ENCODE measurements at places on chromosomes 1 and 21. TPM values are rescaled to one million over a fixed set of nuclear protein-coding genes. Genes with fewer than 3 reads are reported as not detected.

DNA sequence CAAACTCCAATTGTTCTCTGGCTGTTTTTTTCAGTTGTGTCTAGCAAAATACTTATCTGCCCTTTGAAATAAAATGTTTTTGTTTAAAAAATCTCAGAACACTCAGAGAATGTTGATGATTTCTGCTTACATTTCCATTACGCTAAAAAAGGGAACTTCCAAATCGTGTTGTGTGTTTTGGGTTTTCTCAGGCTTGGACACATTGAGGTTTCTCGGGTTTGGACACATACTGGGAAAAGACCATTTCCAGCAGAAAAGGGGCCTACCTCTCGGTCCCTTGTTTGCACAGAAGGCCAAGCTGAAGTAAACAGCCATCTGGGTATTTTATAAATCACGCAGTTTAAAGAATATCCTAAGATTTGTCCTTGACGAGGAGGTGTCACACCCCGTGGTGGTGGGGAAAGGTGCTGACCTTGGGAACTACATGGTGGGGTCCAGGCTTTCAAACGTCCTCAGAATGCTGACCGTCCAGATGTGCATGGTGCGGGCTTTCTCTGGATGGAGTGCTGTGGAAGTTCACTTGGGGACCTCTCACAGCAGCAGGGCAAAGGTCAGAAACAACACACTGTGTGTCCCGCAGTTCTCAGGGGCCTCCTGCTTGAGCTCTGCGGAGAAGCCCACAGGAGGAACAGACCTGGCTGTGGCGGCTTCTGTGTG lies 67.8 kb downstream of the SLC37A1 start:
- no peak overlapping the region for H3K27ac ChIP-seq
- H3K4me3 ChIP-seq, result no peak overlapping the region
- H3K27me3 ChIP-seq, result no peaks in the 10 kb centered on the region
- H3K36me3 ChIP-seq, result peaks cover 5% of the 10 kb centered on the region
- H3K4me1 ChIP-seq, result no peaks in the 10 kb centered on the region

UBL4B gene
- not detected for total RNA-seq

GRCh38 chr1:16164213-16165072 lies 8.6 kb upstream of the EPHA2 start:
- no peaks in the 10 kb centered on the region for H3K36me3 ChIP-seq
- H3K27ac ChIP-seq, result no peak overlapping the region
- peaks cover 49% of the 10 kb centered on the region for H3K4me1 ChIP-seq
- no peak overlapping the region for H3K4me3 ChIP-seq

SH3BP5L gene
- total RNA-seq, result 16.2 TPM

- DNase-seq, result no peak
- no peaks in the 10 kb centered on the region for H3K27me3 ChIP-seq
These were observed 36.5 kb downstream of the GPSM2 start for GRCh38 chr1:108913105-108913948.

- H3K4me3 ChIP-seq, result no peak overlapping the region
- H3K4me1 ChIP-seq, result no peaks in the 10 kb centered on the region
- H3K27ac ChIP-seq, result no peak overlapping the region
- DNase-seq, result peak; percentile 8
These were observed 119.7 kb downstream of the ZNF281 start for GRCh38 chr1:200290010-200290685.

- H3K36me3 ChIP-seq, result no peaks in the 10 kb centered on the region
- no peak for DNase-seq
- peaks cover 1% of the 10 kb centered on the region for H3K27me3 ChIP-seq
- no peaks in the 10 kb centered on the region for H3K4me1 ChIP-seq
These were observed 1192.1 kb upstream of the B3GALT2 start for GRCh38 chr1:194378517-194378916.

- H3K36me3 ChIP-seq, result no peaks in the 10 kb centered on the region
- H3K4me3 ChIP-seq, result no peak overlapping the region
- H3K27ac ChIP-seq, result no peak overlapping the region
- H3K4me1 ChIP-seq, result peaks cover 2% of the 10 kb centered on the region
- DNase-seq, result no peak
- no peaks in the 10 kb centered on the region for H3K27me3 ChIP-seq
These were observed 13.0 kb upstream of the LDLRAP1 start for GRCh38 chr1:25530186-25531081.

- H3K4me3 ChIP-seq, result no peak overlapping the region
- H3K36me3 ChIP-seq, result no peaks in the 10 kb centered on the region
- H3K27ac ChIP-seq, result no peak overlapping the region
- peaks cover 49% of the 10 kb centered on the region for H3K27me3 ChIP-seq
- no peaks in the 10 kb centered on the region for H3K4me1 ChIP-seq
These were observed 159.0 kb upstream of the ZC3H12A start for GRCh38 chr1:37315371-37315846.

DNA sequence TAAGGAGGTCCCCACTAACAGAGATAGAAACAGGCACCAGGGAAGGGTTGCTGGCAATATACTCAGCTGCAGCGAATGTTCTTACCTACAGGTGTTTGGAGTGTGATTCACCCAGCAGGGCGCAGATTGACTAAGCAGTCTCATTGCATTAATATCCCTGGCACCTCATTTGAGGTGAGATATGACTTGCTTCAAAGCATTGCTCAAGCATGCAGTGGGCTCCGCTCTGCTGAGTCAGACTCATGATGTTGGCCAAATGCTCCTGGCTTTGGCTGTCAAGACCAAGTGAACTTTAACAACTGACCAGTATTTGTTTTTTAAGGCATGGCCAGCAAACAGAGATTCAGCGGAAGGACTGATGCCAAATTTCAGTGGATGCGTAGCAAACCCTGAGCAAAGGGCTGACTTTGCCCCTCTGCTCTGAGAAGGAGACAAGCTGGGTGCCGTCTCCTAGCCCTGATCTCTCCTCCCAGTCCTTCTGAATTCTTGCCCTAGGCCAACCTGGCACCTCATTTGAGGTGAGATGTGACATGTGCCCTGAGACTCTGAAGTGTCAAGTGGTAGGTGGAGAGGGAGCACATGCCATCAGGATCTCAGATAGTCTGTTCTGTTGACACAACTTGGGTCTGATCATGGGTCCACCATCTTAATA lies 187.1 kb upstream of the COA6 start:
- DNase-seq, result peak; percentile 13
- H3K27me3 ChIP-seq, result peaks cover 27% of the 10 kb centered on the region
- no peaks in the 10 kb centered on the region for H3K4me1 ChIP-seq
- H3K36me3 ChIP-seq, result no peaks in the 10 kb centered on the region
- H3K27ac ChIP-seq, result no peak overlapping the region

DNA sequence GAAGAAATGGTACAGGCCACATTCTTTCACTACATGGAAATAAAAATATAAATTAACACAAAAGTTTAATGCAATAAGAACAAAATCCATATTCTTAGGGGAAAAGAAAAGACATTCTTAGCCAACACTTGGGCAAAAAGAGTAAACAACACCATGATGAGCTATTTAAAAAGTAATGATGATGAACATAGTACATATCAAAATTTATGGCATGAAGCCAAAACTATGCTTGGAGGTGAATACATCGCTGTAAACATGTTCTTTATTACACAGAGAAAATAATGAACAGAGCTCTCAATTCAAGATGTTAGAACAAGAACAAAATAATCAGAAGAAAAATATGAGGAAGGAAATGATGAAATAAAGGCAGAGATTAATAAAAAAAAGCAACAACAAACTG lies 158.2 kb downstream of the ZSCAN20 start:
- H3K36me3 ChIP-seq, result no peaks in the 10 kb centered on the region
- H3K27me3 ChIP-seq, result peaks cover 33% of the 10 kb centered on the region
- no peaks in the 10 kb centered on the region for H3K4me1 ChIP-seq
- H3K4me3 ChIP-seq, result no peak overlapping the region
- no peak for DNase-seq

SGIP1 gene
- not detected for total RNA-seq

GRCh38 chr1:97457446-97458089 lies 463.3 kb downstream of the DPYD start:
- H3K4me3 ChIP-seq, result no peak overlapping the region
- no peak overlapping the region for H3K27ac ChIP-seq
- H3K36me3 ChIP-seq, result no peaks in the 10 kb centered on the region
- no peaks in the 10 kb centered on the region for H3K27me3 ChIP-seq

DNA sequence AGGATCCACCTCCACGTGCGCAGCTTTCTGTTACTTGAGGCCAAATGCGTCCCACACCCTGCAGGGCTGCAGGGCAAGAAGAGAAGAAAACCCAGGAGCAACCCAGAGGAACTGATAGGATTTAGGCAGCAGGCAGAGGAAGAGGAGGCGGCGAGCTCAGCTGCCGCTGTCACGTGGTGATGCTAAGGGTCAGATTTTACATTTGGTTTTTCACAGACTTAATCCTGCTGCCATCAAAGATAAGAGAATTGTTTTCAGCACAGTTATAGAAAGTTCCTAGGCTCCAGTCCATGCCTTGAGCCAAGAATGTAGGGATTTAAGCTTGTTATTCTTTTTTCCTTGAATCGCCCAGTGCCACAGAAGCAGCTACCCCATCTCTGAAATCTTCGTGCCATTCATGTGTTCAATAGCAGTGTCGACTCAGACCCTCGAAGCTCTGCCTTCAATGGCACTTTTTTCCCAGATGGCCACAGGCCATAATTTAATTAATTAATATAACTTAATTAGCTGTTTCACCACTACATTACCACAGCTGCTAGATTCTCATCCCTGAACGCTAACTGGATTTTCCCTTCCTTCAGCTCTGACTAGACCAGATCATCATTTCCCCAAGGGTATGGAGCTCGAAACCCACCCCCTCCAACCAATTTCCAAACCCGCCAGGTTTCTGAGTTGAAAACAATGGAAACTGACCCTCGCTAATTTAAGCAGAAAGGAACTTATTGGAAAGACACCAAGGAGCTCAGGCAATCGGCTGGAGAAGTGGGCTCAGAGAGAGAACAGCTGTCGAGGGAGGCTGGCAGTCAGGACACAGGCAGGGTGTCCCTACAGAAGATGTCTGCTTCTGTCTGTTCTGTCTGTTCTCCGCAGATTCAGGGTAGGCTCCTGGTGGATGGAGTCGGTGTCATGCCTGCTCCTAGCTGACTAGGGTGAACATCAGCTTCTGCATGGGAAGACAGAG lies 36.2 kb downstream of the LDLRAP1 start:
- H3K4me3 ChIP-seq, result no peak overlapping the region
- peaks cover under 1% of the 10 kb centered on the region for H3K4me1 ChIP-seq
- no peaks in the 10 kb centered on the region for H3K36me3 ChIP-seq
- H3K27ac ChIP-seq, result no peak overlapping the region

OR2T2 gene
- total RNA-seq, result not detected

DNA sequence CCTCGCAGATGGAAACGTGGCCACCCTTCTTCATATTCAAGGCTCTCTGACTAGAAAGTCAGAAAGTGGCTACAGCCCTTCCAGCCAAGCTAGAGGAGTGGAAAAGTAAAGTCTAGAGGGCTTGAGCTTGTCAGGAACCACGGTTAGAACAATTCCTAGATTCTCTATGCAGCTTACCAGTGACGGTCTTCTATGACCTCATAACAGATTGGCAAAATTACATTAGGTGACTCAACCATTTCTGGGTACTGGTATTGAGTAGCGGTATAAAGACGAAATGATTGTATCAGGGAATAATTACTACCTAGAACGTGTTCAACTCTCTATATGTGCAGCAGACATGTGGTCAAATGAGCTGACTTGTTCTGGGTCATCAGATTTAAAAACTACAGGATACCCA lies 155.0 kb upstream of the RUNX1 start:
- no peak overlapping the region for H3K4me3 ChIP-seq
- no peaks in the 10 kb centered on the region for H3K27me3 ChIP-seq
- peaks cover 29% of the 10 kb centered on the region for H3K4me1 ChIP-seq

- H3K4me1 ChIP-seq, result no peaks in the 10 kb centered on the region
- no peak for DNase-seq
These were observed 94.6 kb upstream of the SLC44A3 start for GRCh38 chr1:94725566-94725965.

- H3K27ac ChIP-seq, result no peak overlapping the region
- DNase-seq, result no peak
- no peak overlapping the region for H3K4me3 ChIP-seq
- peaks cover 29% of the 10 kb centered on the region for H3K4me1 ChIP-seq
These were observed 39.2 kb downstream of the MAB21L3 start for GRCh38 chr1:116150368-116150767.

SNIP1 gene
- 21.8 TPM for total RNA-seq

- no peaks in the 10 kb centered on the region for H3K4me1 ChIP-seq
- peaks cover 9% of the 10 kb centered on the region for H3K36me3 ChIP-seq
- H3K27ac ChIP-seq, result no peak overlapping the region
- no peaks in the 10 kb centered on the region for H3K27me3 ChIP-seq
- H3K4me3 ChIP-seq, result no peak overlapping the region
- DNase-seq, result no peak
These were observed 18.8 kb downstream of the RALGPS2 start for GRCh38 chr1:178743801-178744200.

UBQLN4 gene
- total RNA-seq, result 39.8 TPM

DNA sequence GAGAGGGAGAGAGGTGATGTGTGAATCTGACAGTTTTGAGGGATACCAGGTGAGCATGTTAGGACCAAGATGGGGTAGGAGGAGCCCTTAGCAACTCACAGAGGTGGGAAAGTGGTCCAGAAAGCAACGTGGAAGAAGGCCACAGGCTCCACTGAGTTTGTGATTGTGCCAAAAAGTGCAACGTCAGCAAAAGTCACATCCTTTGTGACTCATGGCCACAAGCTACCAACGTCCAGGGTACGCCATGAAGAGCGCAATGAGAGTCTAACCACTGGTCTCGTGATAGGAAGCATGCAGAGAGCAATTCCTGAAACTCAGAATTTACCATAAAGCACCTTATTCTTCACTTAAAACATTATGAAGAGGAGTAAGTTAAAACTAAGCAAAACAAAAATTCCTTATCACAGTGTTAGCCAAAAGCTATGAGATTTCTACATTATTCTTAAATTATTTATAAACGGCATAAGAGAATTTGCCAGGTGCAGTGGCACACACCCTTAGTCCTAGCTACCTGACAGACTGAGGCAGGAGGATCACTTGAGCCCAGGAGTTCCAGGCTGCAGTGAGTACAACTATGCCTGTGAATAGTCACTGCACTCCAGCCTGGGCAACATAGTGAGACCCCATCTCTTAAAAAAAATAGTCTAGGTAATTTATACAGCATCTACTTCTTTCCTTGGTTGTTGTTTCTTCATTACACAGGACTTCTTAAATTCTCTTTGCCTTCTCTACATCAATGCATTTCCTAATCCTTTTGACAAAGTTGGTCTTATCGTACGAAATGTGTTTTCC lies 55.2 kb downstream of the COLGALT2 start:
- no peaks in the 10 kb centered on the region for H3K4me1 ChIP-seq
- no peak overlapping the region for H3K4me3 ChIP-seq
- no peak for DNase-seq
- H3K27me3 ChIP-seq, result no peaks in the 10 kb centered on the region
- no peak overlapping the region for H3K27ac ChIP-seq
- H3K36me3 ChIP-seq, result no peaks in the 10 kb centered on the region

GRCh38 chr1:22133931-22134324 lies 9.0 kb downstream of the WNT4 start:
- no peak overlapping the region for H3K4me3 ChIP-seq
- no peak overlapping the region for H3K27ac ChIP-seq
- H3K4me1 ChIP-seq, result no peaks in the 10 kb centered on the region
- no peak for DNase-seq
- no peaks in the 10 kb centered on the region for H3K27me3 ChIP-seq

DNA sequence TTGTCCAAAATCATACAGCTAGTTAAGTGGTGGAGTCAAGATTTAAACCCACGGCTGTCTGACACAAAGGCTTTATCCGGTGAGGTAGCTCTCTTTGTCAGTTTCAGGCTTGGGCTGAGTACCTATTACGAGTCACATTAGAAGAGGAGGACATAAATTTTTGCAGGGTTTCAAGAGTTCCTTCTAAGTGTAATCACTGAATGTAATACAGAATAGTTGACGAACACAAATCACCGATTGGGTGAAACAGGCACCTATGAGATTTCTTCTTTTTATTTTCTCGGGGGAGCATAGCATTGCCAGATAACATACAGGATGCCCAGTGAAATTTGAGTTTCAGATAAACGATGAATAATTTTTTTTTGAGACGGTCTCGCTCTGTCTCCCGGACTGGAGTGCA lies 847 bp downstream of the PSMD4 start:
- H3K27me3 ChIP-seq, result no peaks in the 10 kb centered on the region
- no peak for DNase-seq
- H3K27ac ChIP-seq, result peak overlapping the region; percentile 88
- H3K4me1 ChIP-seq, result peaks cover 27% of the 10 kb centered on the region
- peaks cover 20% of the 10 kb centered on the region for H3K36me3 ChIP-seq
- H3K4me3 ChIP-seq, result peak overlapping the region; percentile 83

CATSPERE gene
- total RNA-seq, result 0.58 TPM

Data from activated CD8-positive, alpha-beta T cell treated with anti-CD3 and anti-CD28 coated beads for 36 hours (primary cell).